ENCODE measurements at places on chromosomes 12 and 14. TPM values are rescaled to one million over a fixed set of nuclear protein-coding genes. Genes with fewer than 3 reads are reported as not detected.
A peak's percentile ranks its signal among the peaks of the same experiment; 100 is the strongest.

- no peak for DNase-seq
These were observed 88.4 kb upstream of the TMEM132C start for GRCh38 chr12:128178565-128178964.

GRCh38 chr14:54711812-54712464, 145.0 kb downstream of the SAMD4A start:
- DNase-seq, result no peak

DNA sequence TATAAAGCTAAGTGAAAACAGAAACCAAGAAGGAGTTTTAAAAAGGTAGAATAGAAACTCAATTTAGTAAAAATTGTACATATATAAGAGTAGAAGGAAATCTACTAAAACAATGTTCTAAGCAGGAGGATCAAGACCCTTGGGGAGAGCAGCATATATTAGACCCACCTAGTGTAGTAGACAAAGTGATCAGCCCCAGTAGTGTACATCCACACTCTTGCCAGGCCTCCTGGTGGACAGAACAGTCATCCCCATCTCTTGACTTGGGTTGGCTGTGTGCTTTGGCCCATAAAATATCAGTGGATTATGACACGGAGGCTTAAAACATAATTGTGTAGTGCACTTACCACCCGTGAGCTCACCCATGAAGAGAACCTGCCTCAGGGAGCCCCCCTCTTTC, 10.9 kb upstream of the OTUB2 start:
- DNase-seq, result peak; percentile 68

IFNG gene
- not detected for total RNA-seq

DNA sequence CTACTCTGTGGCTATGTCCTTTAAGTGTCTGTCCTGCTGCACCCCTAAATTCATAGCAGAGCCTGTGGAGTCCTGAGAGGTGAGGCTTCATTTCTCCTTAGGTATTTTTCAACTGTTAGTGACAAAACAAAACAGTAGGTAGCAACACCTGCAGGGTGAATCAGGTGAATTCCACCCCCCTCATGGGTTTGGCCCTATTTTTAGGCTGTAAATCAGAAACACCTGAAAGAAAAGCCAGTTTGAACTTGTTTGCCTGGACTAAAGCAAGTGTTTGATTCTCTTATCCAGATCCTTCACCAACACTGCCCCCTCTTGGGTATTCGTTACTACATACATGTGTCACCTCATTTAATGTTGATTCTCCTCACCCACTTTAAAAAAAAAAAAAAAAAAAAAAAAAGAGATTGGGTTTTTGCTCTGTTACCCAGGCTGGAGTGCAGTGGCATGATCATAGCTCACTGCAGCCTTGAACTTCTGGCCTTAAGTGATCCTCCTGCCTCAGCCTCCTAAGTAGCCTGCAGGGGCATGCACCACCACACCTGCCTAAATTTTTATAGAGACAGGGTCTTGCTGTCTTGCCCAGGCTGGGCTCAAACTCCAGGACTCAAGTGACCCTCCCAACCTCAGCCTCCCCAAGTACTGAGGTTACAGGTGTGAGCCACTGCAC, 10.3 kb downstream of the TBPL2 start:
- peak; percentile 70 for DNase-seq

- no peak for DNase-seq
These were observed 66.1 kb downstream of the ABCD2 start for GRCh38 chr12:39553476-39553875.

SYT1 gene
- total RNA-seq, result 0.29 TPM

KLHDC1 gene
- total RNA-seq, result 2.9 TPM

CYP46A1 gene
- total RNA-seq, result 0.59 TPM

- DNase-seq, result no peak
These were observed 13.1 kb downstream of the KRT5 start for GRCh38 chr12:52506858-52507715.

DNA sequence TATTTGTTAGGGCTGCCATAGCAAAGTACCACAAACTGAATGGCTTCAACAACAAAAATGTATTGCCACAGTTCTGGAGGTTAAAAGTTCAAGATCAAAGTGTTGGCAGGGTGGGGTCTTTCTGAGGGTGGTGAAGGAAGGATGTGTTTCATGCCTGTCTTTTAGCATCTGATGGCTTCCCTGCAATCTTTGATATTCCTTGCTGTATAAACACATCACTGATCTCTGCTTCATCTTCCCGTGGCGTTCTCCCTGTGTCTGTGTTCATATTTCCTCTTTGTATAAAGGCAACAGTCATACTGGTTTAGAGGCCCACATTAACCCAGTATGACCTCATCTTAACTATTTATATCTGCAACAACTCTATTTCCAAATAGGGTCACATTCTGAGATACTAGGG, 167.5 kb downstream of the BTG1 start:
- peak; percentile 77 for DNase-seq

GRCh38 chr12:79069009-79069408, 204.4 kb downstream of the SYT1 start:
- no peak for DNase-seq

GRCh38 chr12:288687-289086, 26.1 kb upstream of the SLC6A13 start:
- peak; percentile 84 for DNase-seq

GRCh38 chr12:93705237-93705636, 28.1 kb downstream of the CRADD start:
- DNase-seq, result no peak

- DNase-seq, result no peak
These were observed 97.2 kb upstream of the SLC24A4 start for GRCh38 chr14:92225731-92226130.

GRCh38 chr14:90383731-90384542, 12.9 kb upstream of the CALM1 start:
- DNase-seq, result no peak

- no peak for DNase-seq
These were observed 113.5 kb downstream of the C12orf75 start for GRCh38 chr12:105443802-105444652.

GRCh38 chr12:122951979-122952892, 14.0 kb downstream of the ABCB9 start:
- DNase-seq, result peak; percentile 95

DNA sequence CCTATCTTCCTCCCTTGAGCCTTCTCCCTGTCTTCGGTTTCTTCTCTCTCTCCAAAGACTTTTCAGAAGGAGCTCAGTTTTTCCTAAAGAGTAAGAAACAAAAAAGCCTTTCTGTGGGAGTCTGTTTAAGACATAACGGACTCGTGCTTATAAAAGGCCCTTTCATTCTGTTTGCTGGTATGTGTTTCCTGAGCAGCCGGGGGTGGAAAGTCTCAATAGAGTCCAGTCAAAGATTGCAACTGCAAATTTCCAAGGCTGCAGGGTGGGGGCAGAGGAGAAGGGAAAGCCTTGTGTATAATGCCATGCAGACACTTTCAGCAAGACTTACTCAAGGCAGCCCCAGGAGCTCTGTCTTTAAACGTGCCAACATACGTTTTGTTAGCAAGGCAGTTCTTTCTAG, 62.2 kb downstream of the GNG2 start:
- DNase-seq, result no peak

- DNase-seq, result no peak
These were observed 1.8 kb downstream of the LRIG3 start for GRCh38 chr12:58918469-58918844.

- DNase-seq, result no peak
These were observed 5.7 kb downstream of the ETFRF1 start for GRCh38 chr12:25200703-25201102.

DNA sequence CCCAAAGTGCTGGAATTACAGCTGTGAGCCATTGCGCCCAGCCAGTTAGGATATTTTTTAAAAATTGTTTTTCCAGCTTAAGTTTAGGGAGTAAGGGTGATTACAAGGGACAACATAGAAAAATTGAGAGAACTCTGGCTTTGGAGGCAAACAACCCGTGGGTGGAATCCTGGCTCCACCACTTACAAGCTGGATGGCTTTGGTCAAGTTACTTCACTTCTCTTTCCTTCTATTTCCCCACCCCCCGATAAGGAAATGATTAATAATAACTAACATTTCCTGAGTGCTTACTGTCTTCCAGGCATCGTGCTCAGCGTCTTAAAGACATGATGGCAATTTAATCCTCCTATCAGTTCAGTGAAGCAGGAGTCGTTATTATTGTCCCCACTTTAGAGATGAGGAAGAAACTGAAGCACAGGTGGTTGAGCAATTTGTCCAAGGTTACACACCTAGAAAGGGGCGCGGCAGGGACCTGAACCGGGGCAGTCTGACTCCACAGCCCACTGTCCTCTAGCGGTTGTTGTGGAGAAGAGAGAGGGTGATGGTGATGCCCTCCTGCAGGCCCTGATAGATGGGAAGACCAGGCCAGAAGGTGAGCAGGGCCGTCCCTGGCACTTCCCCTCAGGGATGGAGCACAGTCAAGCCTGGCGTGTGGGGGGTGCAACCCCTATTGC, 16.7 kb upstream of the FAIM2 start:
- DNase-seq, result peak; percentile 47

DEGS2 gene
- total RNA-seq, result 0.29 TPM

CFAP251 gene
- 4.3 TPM for total RNA-seq

DNA sequence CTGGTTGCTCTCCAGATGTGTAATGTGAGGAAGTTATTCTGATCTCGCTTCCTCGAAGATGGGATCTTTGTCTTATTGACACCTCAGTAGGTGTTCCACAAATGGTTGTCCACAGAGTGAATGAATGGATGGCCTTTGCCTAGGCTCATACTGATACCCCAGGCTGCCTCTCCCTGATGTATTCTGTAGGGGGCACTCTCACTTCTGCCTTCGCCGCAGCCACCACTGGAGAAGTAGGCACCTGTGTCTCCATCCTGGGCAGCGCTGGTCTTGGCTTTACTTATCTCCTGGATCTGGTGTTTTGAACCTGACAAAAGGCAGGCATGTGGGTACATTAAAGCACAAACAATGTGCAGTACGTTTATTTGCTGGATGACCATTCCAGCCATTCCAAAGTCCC, 82.1 kb downstream of the ZFP36L1 start:
- no peak for DNase-seq

GRCh38 chr12:106704081-106704480, 70.4 kb upstream of the RIC8B start:
- DNase-seq, result no peak

ERP27 gene
- not detected for total RNA-seq

BRI3BP gene
- total RNA-seq, result 2.1 TPM

FZD10 gene
- not detected for total RNA-seq

PRICKLE1 gene
- 13.0 TPM for total RNA-seq

DNA sequence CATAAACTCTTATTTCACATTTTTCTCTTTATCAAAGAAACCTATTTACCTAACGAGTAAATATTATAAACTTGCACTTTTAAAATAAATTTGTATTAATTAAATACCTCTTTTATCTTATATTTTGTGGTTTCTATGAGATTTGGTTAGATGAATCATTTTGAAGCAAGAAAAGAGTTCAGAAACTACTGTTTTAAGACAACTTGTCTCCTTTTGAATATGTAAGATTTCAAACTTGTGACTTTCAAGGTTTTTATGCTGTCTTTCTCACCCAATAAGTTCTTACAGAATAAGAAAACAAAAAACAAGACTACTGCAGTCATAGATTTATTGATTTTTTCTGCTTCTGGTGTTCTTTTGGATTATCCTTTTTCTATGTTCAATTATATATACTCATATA, 339.0 kb downstream of the SNAPC1 start:
- DNase-seq, result no peak

RNASE7 gene
- total RNA-seq, result not detected

DNA sequence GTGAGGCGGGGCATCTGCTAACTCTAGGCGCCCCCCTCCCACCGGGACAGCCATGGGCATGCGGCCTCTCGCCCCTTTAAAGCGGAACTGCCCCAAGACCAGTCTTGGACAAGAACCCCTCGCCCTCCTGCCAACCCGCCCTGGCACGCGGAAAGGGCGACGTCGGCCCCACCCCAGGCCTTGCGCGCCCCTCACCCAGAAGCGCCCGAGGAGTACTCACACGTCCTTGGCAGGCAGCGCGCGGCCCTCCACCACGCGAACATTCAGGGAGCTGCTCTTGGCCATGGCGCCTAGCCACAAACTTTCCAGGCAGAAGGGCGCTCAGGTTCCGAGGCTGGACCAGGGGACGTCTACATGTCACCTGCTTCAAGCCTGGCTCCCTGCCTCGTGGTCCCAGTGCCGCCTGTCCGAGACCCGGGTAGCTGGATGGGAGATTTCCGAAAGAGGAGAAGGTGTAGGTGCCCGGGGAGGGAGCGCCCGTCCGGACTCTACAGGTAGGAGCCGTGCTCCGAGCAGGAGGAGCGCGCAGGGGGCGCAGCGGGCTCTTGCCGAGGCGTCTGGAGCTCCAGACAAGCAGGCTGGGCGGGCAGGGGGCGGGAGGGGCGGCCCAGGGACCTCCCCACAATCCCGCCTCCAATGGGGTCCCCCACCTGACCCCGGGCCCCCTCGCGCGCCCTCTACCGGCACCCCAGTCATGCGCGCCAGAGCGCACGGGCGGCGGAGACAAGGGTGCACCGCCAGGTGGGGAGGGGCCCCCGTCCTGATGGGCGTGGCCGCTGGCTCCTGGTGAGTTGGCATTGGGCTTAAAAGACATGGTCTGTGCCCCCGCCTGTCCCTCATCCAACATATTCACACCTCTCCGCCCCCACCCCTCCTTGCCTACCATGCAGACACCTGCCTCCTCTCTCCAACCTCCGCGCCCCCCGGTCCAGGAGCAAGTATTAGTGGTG, at the start of gene RASAL1:
Gene RASAL1 (minus strand): TSS at position 584 of the 950 bp plus-strand sequence. CDS start 299 bp downstream, at position 285.
- DNase-seq, result peak; percentile 66

DNA sequence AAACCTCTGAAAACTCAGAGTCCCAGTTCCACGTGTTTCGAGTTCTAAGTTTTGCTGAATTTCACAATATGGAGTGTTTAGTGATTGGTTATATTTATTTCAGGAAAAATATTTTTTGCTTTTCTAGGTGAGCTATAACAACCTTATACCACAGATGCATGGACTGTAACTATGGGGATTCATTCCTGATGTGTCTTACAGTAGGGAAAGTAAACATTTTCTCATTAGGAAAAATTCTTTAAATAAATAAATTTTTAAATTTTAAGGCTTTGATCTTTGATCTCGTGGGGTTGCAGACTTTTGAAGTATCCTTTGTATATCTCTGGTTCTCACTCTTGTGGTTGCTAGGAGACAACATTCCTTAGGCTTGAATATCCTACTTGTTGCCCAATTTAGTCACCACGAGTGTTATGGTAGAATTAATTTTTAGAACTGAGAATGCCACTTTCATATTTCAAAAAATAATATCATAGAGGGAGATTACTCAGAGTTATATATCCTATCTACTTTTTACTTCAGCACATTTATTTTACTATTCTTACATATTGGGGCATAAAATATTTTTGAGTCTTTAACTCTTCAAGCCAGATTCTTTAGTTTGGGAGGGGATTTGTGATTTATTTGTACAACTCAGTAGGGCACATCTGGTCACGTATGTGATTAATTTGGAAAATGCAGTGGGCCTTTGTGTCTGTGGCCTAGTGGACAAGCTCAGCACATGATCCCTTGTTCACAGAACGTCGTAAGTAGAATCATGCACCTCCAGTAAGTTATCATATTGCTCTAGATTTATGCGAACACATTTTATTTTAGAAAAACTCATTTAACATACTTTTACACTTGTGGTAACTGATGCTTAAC, 224.0 kb downstream of the TTC6 start:
- DNase-seq, result peak; percentile 50

TMCC3 gene
- total RNA-seq, result 0.36 TPM

- DNase-seq, result no peak
These were observed 25.7 kb downstream of the KLRK1 start for GRCh38 chr12:10363914-10364814.

GRCh38 chr14:69990323-69990722, 111.1 kb downstream of the SMOC1 start:
- DNase-seq, result no peak

- no peak for DNase-seq
These were observed 29.8 kb upstream of the CDKN3 start for GRCh38 chr14:54366736-54367735.

PIANP gene
- not detected for total RNA-seq

ATF1 gene
- total RNA-seq, result 29.0 TPM
